Stimulated activated CD8-positive, alpha-beta memory T cell treated with anti-CD3 and anti-CD28 coated beads, Interleukin-15, amount 100 ng/mL, for 4 hours (primary cell): ENCODE measurements at places on chromosomes 6 and 20.

DNA sequence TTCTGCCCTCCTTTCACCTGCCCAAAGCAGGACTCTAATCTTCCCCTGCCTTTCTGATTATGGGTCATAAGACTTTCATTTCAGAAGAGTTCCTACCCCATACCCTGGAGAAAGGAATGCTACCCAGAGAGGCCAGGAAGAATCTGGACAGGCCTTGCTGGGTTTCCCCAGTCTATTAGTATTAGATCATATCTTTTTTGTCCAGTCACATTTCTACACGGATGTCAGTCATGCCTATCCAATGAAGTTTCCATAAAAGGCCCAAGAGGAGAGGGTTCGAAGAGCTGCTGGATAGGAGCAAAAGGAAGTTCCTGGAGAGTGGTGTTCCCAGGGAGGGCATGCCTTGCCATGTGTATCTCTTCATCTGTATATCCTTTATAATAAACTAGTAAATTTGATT is 3.2 kb downstream of the POLH start:
- no peak for DNase-seq

DNA sequence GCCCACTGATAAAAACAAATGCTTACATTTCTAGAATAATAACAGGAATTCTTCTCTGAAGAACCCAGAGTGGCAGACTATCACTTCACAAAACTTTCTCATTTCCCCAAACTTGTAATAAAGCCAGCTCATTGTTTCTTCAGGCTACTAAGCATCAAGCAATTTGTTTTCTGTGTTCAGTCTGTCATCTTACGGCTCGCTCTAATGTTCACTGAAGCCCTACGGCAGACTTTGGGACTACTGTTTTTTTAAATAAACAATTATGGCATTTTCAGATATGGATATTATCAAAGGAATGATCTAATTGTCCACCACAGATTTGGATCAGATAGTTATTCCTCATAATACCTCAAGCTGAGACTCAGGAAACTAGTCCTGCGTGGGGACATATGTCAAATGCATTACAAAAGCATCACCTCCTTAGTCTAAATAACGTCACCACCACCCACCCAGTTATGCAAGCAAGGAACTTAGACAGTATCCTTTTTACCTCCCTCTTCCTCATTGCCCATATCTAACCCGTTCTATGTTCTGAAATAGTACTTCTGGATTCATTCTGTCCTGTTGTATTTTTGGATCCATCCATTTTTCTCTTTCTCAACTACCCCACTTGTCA is 415.1 kb downstream of the PLCB1 start:
- no peak for DNase-seq

- DNase-seq = no peak
Measured at GRCh38 chr6:19301980-19302379, 535.2 kb upstream of the ID4 start.

GRCh38 chr20:24545168-24545567 is 75.7 kb downstream of the SYNDIG1 start:
- no peak for DNase-seq

- no peak for DNase-seq
Measured at GRCh38 chr6:3449750-3450305, 7.0 kb downstream of the SLC22A23 start.

DNA sequence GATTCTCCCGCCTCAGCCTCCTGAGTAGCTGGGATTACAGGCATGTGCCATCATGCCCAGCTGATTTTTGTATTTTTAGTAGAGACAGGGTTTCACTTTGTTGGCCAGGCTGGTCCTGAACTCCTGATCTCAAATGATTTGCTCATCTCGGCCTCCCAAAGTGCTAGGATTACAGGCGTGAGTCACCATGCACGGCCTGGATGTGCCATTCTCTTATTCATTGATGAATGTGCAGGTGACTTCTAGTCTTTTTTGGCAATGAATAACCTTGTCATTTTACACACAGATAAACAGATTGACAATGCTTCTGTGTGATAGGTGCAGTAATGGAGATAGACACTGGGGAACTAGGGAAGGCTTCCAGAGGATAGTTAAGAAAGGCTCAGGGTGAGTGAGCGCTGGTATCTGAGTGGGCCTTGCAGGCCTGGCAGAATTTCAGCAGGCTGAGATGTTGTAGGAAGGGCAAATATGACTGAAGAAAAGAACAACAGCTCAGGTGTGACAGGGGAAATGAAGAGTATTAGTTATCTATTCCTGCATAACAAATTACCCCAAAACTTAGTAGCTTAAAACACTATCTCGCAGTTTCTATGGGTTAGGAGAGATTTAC is 23.3 kb downstream of the PPARD start:
- DNase-seq = no peak

DNA sequence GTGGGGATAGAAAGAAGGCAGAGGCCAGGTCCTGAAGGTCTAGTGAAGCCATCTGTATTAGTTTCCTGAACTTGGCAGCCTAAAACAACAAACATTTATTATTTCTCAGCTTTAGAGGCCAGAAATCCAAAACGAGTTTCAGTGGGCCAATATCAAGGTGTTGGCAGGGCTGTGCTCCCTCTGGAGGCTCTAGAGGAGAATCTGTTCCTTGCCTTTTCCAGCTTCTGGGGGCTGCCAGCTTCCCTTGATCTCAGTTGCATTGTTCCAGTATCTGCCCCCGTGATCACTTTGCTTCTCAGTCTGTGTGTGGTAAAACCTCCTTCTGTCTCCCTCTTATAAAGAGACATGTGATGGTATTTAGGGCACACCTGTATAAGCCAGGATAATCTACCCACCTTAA is 82.4 kb downstream of the MAFB start:
- DNase-seq = no peak

- no peak for DNase-seq
Measured at GRCh38 chr6:20722455-20722854, 188.2 kb downstream of the CDKAL1 start.

DNA sequence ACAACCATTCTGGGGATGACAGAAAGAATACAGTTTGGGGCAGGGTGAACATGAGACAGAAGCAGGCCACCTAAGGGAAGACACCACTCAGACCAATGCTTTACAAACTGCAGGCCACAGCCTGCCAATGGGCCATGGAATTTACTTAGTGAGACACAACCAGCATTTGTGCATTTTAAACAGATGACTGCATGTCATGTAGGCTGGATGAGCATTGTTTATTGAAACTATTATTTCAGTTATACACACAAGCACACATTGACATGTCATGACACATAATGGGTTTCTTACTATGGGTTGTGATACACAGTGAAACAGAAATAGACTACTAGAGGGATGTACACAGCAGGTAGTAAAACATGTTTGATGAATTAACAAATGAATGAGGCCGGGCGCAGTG is 8.0 kb downstream of the PGM3 start:
- no peak for DNase-seq

DNA sequence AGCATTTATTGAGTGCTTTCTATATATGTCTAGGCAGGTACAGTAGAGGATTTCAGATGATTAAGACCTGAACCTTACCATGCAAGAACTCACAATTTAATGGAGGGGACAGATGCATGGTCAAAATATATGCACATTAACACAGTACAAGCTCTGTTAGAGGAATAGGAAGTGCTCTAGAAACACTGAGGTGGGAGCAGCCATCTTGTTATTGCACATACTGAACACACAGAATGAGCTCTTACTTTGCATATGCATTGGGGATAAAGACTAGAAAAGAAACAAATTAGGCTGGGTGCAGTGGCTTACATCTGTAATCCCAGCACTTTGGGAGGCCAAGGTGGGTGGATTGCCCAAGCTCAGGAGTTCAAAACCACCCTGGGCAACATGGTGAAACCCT is 438.3 kb downstream of the UTRN start:
- DNase-seq = no peak

DNA sequence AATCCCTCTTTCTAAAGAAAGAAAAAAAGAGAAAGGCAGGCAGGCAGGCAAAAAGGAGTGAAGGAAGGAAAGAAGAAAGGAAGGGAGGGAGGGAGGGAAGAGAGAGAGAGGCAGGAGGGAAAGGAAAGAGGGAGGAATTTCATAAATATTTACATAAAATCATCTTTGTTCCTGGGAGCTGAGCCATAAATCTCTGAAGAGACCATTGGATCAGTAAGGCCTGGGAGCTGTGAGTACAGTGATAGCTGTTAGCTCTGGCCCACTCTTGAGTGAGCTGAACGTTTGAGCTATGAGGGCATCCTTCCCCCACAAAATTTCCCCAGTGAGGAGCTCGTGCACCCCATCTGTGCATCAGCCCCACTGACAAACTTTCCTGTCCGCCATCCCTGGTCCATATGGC is 224.0 kb downstream of the SOD2 start:
- DNase-seq = no peak

- DNase-seq = no peak
Measured at GRCh38 chr6:36586606-36587005, 7.6 kb upstream of the SRSF3 start.

- DNase-seq = no peak
Measured at GRCh38 chr6:26269531-26270485, 95.2 kb upstream of the BTN3A2 start.

DNA sequence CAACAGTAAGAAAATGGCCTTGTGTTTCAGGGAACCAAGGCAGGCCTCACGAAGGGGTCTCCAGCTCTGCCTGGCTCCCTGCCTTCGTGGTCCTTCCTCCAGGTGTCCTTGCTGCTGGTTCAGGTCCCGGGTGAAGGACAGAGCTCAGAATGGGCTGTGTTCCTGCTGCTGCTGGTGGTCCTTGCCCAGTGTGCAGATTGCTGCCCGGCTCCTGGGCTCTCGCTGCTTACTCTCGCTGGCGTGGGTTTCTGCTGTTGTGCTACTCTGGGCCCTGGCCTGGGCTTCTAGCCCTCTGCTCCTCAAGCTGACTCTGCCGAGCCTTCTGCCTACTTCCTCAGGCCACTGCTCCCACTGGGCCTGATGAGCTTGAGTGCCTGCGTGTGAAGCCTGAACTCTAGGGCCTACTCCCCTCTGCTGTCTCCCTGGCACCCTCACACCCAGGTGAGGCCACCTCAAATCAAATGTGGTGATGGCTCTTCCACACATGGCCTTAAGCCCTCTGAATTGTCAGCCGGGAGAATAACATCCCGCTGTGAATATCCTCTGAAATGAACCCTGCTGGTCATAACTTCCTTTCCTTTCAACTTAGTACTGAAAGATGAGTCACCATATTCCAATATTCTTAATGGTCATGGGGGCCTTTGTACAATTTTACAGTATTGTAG is 171.6 kb downstream of the FOXC1 start:
- DNase-seq = no peak
